ENCODE measurements at places on chromosomes 5 and 9. TPM values are rescaled to one million over a fixed set of nuclear protein-coding genes. Genes with fewer than 3 reads are reported as not detected.

The EQTN gene
- total RNA-seq = not detected

The GNA14 gene
- total RNA-seq = not detected

The SLC25A2 gene
- 0.13 TPM for total RNA-seq

The NIM1K gene
- not detected for total RNA-seq

The PLPP1 gene
- 7.3 TPM for total RNA-seq

The TSSK1B gene
- total RNA-seq = not detected

The ZDHHC11B gene
- total RNA-seq = 0.11 TPM

- H3K36me3 ChIP-seq = no peaks in the 10 kb centered on the region
- H3K4me1 ChIP-seq = 0 out of 2 replicates have a peak, but pooled peaks cover 6% of the 10 kb centered on the region
- no peak overlapping the region for H3K4me3 ChIP-seq
These were observed 187.3 kb downstream of the DIRAS2 start for GRCh38 chr9:90455316-90455715.

DNA sequence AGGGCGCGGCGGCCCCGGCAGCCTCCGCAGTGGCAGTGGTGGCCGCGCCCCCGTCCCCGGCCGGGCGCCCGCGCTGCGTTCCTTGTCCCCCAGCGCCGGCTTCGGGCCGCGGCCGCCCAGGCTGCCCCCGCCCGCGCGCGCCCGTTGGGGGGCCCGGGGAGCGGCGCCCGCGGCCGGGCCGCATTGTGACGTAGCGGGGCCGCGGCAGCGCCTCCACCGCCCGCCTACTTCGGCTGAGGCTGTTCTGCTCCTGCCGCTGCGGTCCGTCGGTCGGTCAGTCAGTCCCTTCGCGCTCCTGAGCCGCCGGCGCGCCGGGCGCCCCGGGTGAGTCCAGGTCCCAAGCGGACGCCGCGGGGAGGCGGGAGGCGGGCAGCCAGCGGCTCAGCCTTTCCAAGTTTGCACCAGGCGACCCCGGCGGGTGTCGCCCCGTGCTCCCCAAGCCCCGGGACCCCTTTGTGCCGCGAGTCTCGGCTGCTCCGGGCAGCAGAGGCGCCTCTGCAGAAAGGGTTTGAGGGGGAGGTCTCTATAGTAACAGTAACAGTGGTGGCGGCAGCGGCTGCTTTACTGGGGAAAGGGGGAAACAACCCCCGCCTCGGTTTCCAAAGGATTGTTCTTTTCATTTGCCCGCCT lies at the start of gene SNCAIP:
Gene SNCAIP (plus strand): TSS at position 277 of the 630 bp plus-strand sequence. CDS start 78,898 bp downstream, outside the sequence.
- H3K36me3 ChIP-seq = no peaks in the 10 kb centered on the region
- peaks cover 8% of the 10 kb centered on the region for H3K4me1 ChIP-seq
- H3K4me3 ChIP-seq = peak within 1 kb of the TSS; percentile 62

DNA sequence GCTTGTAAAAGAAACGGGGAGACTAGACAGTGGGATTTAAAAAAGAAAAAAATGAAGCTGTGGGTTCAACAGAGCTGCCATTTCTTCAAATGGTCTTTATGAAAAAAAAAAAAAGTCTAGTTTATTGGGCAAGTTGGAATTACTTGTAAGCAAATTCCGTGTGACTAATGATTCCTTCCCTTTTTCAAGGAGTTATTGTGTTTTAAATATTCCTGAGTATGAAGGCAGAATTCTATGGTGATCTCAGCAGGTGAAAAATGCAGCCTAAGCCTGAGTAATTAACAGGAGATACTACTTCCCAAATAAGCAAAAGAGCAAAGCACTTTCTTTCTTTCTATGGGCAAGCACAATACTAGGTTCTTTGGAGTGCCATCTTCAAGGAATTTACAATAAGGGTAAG lies 481.9 kb downstream of the ZNF608 start:
- H3K36me3 ChIP-seq = no peaks in the 10 kb centered on the region
- DNase-seq = no peak
- no peaks in the 10 kb centered on the region for H3K4me1 ChIP-seq
- no peaks in the 10 kb centered on the region for H3K27me3 ChIP-seq
- H3K4me3 ChIP-seq = no peak overlapping the region
- no peak overlapping the region for H3K27ac ChIP-seq

DNA sequence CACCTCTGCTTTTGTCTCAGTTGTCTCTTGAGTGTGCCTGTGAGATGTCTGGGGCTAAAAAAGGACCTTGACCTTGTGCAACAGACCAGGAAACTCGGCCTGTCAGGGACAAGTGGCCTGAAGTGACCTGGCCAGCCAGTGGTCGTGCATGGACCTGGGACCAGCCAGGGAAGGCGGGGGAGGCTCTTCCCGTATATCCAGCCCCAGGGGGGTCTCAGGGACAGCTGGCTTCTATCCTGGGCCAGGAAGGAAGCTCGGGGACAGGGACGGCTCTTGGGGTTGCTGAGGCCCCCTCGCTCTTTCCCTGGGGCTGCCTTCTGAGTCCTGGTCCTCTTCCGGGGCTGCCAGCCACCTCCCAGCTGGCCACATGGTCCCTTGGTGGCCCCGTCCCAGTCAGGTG lies 3.2 kb upstream of the ADAMTSL2 start:
- H3K4me3 ChIP-seq = no peak overlapping the region
- H3K27me3 ChIP-seq = peaks cover 60% of the 10 kb centered on the region
- peaks cover 52% of the 10 kb centered on the region for H3K4me1 ChIP-seq
- no peak for DNase-seq

- peak; percentile 4 for DNase-seq
- H3K4me3 ChIP-seq = no peak overlapping the region
- H3K36me3 ChIP-seq = no peaks in the 10 kb centered on the region
These were observed 176.7 kb upstream of the ADAMTSL1 start for GRCh38 chr9:18297056-18297841.

- no peaks in the 10 kb centered on the region for H3K27me3 ChIP-seq
- H3K4me3 ChIP-seq = no peak overlapping the region
- no peak overlapping the region for H3K27ac ChIP-seq
- no peaks in the 10 kb centered on the region for H3K4me1 ChIP-seq
- DNase-seq = no peak
These were observed 103.7 kb downstream of the SIL1 start for GRCh38 chr5:139094154-139095131.

DNA sequence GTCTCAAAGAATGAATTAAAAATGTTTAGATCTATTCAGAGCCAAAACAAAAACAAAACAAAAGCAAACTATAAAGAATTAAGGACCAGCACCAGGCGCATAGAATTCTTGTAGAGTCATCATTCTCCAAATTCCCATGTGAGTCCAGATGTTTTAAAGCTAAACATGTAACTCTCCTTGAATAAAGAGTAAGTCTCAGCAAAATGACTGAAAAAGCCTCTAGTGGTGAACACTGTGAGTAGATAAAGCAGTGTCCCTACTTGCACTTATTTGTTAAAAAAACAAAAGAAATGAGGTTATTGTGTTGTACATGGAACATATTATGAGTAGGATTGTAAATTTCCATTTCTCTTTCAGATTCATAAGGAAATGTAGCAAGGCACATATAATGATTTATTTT lies 44.0 kb downstream of the NNT start:
- H3K4me1 ChIP-seq = no peaks in the 10 kb centered on the region
- no peaks in the 10 kb centered on the region for H3K27me3 ChIP-seq
- DNase-seq = no peak
- H3K36me3 ChIP-seq = peaks cover 34% of the 10 kb centered on the region

GRCh38 chr9:112711050-112711689 lies 6.7 kb downstream of the INIP start:
- H3K27me3 ChIP-seq = no peaks in the 10 kb centered on the region
- H3K27ac ChIP-seq = no peak overlapping the region
- DNase-seq = peak; percentile 44
- peaks cover 8% of the 10 kb centered on the region for H3K4me1 ChIP-seq
- no peak overlapping the region for H3K4me3 ChIP-seq

- no peak overlapping the region for H3K4me3 ChIP-seq
- H3K36me3 ChIP-seq = no peaks in the 10 kb centered on the region
- no peaks in the 10 kb centered on the region for H3K4me1 ChIP-seq
- no peak overlapping the region for H3K27ac ChIP-seq
- no peak for DNase-seq
These were observed 11.9 kb downstream of the MYO10 start for GRCh38 chr5:16924206-16924605.

GRCh38 chr5:107461770-107462169 lies 209.0 kb downstream of the EFNA5 start:
- H3K27me3 ChIP-seq = no peaks in the 10 kb centered on the region
- H3K36me3 ChIP-seq = no peaks in the 10 kb centered on the region
- H3K4me1 ChIP-seq = no peaks in the 10 kb centered on the region
- no peak for DNase-seq
- H3K27ac ChIP-seq = no peak overlapping the region

GRCh38 chr9:96612105-96612965 lies 7.3 kb downstream of the CDC14B start:
- H3K4me1 ChIP-seq = peaks cover 67% of the 10 kb centered on the region
- H3K27me3 ChIP-seq = no peaks in the 10 kb centered on the region
- H3K36me3 ChIP-seq = no peaks in the 10 kb centered on the region
- H3K27ac ChIP-seq = peak overlapping the region; percentile 54

DNA sequence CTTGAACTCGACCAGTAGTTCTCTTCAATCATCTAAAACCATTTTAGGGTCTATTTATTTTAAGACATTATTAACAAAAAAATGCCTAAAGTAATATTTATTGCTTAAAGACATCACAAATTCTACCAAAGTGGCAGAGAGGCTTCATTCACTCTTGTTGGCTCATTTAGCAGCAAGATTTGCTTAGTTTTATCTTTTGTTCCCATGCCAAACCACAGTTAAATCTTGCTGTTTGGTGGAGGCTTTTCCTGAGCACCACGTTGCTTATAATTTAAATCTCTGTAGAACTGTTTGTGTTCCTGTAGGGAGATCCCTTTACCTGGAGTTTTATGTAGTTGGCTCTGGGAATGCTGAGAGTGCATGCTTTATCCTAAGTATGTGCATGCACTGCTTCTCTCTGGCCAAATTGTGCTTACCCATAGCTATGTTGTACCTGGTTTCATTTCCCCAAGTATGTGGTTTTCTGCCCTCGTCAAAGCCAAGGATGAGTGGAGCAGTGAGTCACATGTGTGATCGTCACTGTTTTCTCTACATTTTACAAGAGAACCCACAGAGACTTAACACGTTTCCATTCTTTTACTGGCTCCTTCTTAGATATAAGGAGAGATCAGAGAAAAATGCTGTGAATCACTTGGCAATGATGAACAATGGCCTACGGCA lies 42.1 kb upstream of the MAST4 start:
- no peaks in the 10 kb centered on the region for H3K4me1 ChIP-seq
- H3K27ac ChIP-seq = no peak overlapping the region
- no peaks in the 10 kb centered on the region for H3K36me3 ChIP-seq
- DNase-seq = no peak

DNA sequence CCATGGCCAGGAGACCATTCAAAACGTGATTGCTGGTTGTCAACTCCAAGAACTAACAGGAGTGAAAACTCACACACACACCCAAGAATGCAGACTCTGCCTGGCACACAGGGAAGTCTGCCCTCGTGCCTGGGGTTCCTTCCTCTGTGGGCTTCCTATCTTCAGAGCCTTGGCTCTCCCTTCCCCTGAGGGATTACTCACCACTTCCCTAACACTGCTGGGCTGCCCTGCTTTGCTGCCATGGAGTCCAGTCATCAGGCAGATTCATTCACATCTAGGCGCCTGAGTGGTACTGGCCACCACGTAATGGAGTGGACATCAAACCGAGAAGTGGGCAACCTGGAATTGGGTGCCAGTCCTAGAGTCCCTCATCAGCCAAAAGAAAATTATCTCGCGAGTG lies 76.4 kb upstream of the PRSS3 start:
- no peaks in the 10 kb centered on the region for H3K36me3 ChIP-seq
- H3K27ac ChIP-seq = no peak overlapping the region
- DNase-seq = no peak
- H3K4me3 ChIP-seq = no peak overlapping the region
- H3K27me3 ChIP-seq = no peaks in the 10 kb centered on the region

- no peak overlapping the region for H3K4me3 ChIP-seq
- no peaks in the 10 kb centered on the region for H3K4me1 ChIP-seq
- no peak for DNase-seq
These were observed 154.0 kb upstream of the ADAMTSL1 start for GRCh38 chr9:18319918-18320445.

DNA sequence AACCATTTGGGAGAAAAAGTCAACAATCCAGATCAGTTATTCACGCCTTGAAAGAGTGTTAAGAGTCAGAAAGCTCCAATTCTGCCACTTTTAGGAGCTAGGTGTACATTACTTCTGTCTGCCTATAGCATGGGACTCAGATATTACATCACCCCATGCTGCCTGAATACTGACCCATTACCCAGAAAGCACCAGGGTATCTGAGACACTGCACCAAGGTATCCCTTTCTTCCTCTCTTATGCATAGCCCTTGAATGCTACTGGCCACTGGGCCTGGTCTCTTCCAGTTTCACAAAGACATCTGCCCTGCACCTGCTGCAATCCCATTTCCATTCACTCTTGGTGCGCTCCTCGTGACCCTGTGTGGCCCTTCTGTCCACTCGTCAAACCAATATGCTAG lies 2.6 kb downstream of the STRBP start:
- DNase-seq = no peak
- no peaks in the 10 kb centered on the region for H3K36me3 ChIP-seq
- H3K27me3 ChIP-seq = no peaks in the 10 kb centered on the region

DNA sequence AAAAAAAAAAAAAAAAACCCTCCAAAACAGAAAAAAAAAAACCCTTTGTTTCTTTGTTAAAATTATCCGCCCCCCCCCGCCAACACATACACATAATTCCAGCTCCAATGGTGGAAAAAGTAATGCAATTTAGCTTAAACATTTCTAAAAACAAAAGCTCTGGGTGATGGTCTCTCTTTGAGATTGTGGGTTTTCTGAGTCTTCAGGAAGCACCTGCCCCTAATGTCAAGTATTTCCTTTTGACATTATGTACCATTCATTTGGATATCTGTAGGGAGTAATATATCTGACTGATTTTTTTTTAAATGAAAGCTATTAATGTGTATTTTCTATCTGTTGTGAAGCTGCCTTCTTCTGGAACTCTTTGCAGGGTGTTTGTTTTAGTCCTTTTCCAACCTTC lies 389.7 kb downstream of the TAF11L14 start:
- no peaks in the 10 kb centered on the region for H3K27me3 ChIP-seq
- no peak for DNase-seq
- no peaks in the 10 kb centered on the region for H3K4me1 ChIP-seq
- H3K4me3 ChIP-seq = no peak overlapping the region
- H3K36me3 ChIP-seq = no peaks in the 10 kb centered on the region
- H3K27ac ChIP-seq = no peak overlapping the region

DNA sequence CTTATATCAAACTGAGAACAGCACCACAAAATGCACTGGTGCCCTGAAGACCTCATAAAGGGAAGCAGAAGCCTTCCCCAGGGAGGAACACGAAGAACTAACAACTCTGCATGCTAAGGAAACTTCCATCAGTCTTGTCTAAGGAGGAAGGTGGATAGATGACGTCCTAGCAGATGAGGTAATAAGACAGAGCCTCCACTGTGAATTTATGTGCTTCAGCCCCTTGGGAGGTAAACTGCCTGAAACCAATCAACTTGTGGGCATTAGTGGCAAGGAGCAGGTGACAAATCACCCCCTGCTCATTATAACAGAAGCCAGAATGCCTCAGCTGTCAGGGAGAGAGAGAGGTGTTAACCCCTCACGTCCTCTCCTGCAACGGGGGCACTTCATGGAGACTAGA lies 48.9 kb upstream of the SPIN1 start:
- DNase-seq = no peak
- no peak overlapping the region for H3K4me3 ChIP-seq
- H3K27me3 ChIP-seq = no peaks in the 10 kb centered on the region
- no peaks in the 10 kb centered on the region for H3K36me3 ChIP-seq
- H3K27ac ChIP-seq = no peak overlapping the region
